Motor neuron (in vitro differentiated cells): ENCODE measurements at places on chromosomes 5 and 9. TPM values are rescaled to one million over a fixed set of nuclear protein-coding genes. Genes with fewer than 3 reads are reported as not detected.

Gene SLC6A19
- 0.04 and 0.05 TPM in 2 replicates for total RNA-seq

Gene CCNI2
- total RNA-seq = 4.8 and 7.0 TPM in 2 replicates

Gene ATP10B
- total RNA-seq = not detected in 2 replicates

Gene SLC46A2
- 0.05 and 0.13 TPM in 2 replicates for total RNA-seq

Gene ARSI
- total RNA-seq = 0.18 and 0.21 TPM in 2 replicates

Gene ZNF608
- total RNA-seq = 3.9 and 5.0 TPM in 2 replicates

Gene CXXC5
- 48.6 and 53.4 TPM in 2 replicates for total RNA-seq

Gene RLN2
- total RNA-seq = 0.14 TPM in 1 of 2 replicates, not detected in the other

Gene TMOD1
- 2.2 and 4.8 TPM in 2 replicates for total RNA-seq

Gene PMPCA
- 57.6 and 64.0 TPM in 2 replicates for total RNA-seq

Gene DBH
- total RNA-seq = 0.16 and 0.25 TPM in 2 replicates

Gene TMEM174
- 0.41 TPM in 1 of 2 replicates, not detected in the other for total RNA-seq

Gene INSL6
- 0.24 and 0.34 TPM in 2 replicates for total RNA-seq

Gene C9
- total RNA-seq = not detected in 2 replicates

Gene GLDC
- total RNA-seq = 34.6 and 37.0 TPM in 2 replicates

Gene OTP
- 0.09 and 1.8 TPM in 2 replicates for total RNA-seq

Gene MTRR
- 36.7 and 37.3 TPM in 2 replicates for total RNA-seq

Gene PHPT1
- 249 and 285 TPM in 2 replicates for total RNA-seq

Gene CARTPT
- total RNA-seq = not detected in 2 replicates

Gene GABRG2
- total RNA-seq = 11.3 and 11.6 TPM in 2 replicates

Gene FOXD4L6
- 0.87 and 1.0 TPM in 2 replicates for total RNA-seq

Gene GDA
- total RNA-seq = 0.09 and 0.16 TPM in 2 replicates

Gene ADRA1B
- 0.57 and 0.83 TPM in 2 replicates for total RNA-seq

Gene DIRAS2
- 23.7 and 26.1 TPM in 2 replicates for total RNA-seq

Gene MCC
- total RNA-seq = 6.7 and 7.0 TPM in 2 replicates

Gene PRRT1B
- not detected in 2 replicates for total RNA-seq
